ENCODE measurements at places on chromosomes 7 and 10. TPM values are rescaled to one million over a fixed set of nuclear protein-coding genes. Genes with fewer than 3 reads are reported as not detected.

The GDF2 gene
- total RNA-seq, result not detected

- DNase-seq, result no peak
- no peaks in the 10 kb centered on the region for H3K4me1 ChIP-seq
- no peak overlapping the region for H3K27ac ChIP-seq
- H3K4me3 ChIP-seq, result no peak overlapping the region
Measured at GRCh38 chr7:70383066-70383782, 748.7 kb upstream of the GALNT17 start.

The NSMCE4A gene
- 72.2 TPM for total RNA-seq

The PDE6C gene
- not detected for total RNA-seq

DNA sequence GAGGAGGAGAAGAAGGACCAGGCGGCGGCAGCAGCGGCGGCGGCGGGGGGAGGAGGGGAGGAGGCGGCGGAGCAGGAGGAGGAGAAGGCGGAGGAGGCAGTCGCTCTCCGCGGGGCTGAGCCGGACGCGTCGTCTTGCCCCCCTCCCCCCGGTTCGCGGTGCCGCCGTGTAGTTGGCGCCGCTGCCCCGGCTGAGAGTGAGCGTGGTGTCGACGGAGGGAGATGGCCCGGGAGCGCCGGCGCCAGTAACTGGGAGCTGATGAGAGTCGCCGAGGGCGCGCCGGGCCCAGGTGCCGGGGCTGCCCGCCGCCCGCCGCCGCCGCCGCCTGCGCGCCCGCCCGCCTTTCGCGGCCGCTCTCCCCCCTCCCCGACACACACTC, 257 bp downstream of the WAC start:
- peaks cover 9% of the 10 kb centered on the region for H3K4me1 ChIP-seq
- no peak overlapping the region for H3K27ac ChIP-seq
- H3K27me3 ChIP-seq, result no peaks in the 10 kb centered on the region
